ENCODE measurements at places on chromosomes 1 and 21.
A peak's percentile ranks its signal among the peaks of the same experiment; 100 is the strongest.

DNA sequence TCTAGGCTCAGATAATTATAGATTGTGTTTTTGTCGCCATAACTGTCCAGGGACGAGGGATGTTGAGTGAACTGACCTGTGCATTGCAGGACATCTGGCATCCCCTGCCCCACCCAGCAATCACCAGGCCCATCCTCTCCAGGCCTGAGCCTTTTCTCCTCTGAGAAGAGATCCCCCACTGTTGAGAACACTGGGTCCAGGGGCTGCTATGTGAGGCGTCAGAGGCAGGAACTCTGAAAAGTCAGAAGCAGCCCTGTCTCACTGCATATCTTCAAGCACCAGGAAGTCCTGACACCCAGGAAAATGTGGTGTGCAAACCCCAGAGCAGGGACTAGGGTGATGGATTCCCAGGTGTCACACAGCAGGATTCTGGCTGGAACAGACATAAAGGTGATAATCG is 17.1 kb upstream of the ACBD3 start:
- no peak for DNase-seq

GRCh38 chr1:30375156-30375555 is 348.2 kb downstream of the MATN1 start:
- no peak for DNase-seq

- DNase-seq: no peak
Observed at GRCh38 chr1:218367118-218367517, 22.0 kb downstream of the TGFB2 start.

DNA sequence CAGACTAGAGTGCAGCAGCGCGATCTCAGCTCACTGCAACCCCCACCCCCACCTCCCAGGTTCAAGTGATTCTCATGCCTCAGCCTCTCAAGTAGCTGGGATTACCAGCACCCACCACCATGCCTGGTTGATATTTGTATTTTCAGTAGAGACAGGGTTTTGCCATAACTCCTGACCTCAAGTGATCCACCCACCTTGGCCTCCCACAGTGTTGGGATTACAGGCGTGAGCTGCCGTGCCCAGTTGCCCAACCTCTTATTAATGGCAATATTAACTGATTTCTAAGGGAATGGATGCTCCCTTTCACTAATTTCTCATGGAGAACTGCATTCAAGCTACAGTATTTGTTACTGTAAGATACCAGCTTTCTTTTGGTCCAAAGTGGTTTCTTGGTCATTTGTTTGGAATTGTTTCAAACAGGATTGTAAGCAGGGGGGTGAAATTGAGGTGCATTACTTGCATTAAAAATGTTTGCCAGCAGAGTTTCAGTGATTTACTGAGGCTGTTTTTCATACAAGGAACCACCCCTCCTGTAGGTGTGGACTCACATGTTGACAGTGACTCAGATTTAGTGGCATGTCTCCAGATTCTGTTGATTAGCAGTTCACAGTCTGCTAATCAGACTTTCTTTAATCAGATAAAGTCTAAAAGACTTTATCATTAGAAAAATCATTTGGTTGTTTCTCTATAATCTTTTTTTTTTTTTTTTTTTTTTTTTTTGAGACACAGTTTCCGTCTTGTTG is 3.9 kb upstream of the TGFBR3 start:
- peak; percentile 34 for DNase-seq

- peak; percentile 50 for DNase-seq
Observed at GRCh38 chr1:38489844-38490270, 369.7 kb downstream of the RRAGC start.
